ENCODE measurements at places on chromosomes 1 and 21. TPM values are rescaled to one million over a fixed set of nuclear protein-coding genes. Genes with fewer than 3 reads are reported as not detected.
A peak's percentile ranks its signal among the peaks of the same experiment; 100 is the strongest.

GRCh38 chr1:152517237-152517811 is 3.0 kb downstream of the CRCT1 start:
- DNase-seq, result no peak
- peaks cover 58% of the 10 kb centered on the region for H3K27me3 ChIP-seq
- no peaks in the 10 kb centered on the region for H3K4me1 ChIP-seq
- no peaks in the 10 kb centered on the region for H3K36me3 ChIP-seq
- no peak overlapping the region for H3K27ac ChIP-seq

DNA sequence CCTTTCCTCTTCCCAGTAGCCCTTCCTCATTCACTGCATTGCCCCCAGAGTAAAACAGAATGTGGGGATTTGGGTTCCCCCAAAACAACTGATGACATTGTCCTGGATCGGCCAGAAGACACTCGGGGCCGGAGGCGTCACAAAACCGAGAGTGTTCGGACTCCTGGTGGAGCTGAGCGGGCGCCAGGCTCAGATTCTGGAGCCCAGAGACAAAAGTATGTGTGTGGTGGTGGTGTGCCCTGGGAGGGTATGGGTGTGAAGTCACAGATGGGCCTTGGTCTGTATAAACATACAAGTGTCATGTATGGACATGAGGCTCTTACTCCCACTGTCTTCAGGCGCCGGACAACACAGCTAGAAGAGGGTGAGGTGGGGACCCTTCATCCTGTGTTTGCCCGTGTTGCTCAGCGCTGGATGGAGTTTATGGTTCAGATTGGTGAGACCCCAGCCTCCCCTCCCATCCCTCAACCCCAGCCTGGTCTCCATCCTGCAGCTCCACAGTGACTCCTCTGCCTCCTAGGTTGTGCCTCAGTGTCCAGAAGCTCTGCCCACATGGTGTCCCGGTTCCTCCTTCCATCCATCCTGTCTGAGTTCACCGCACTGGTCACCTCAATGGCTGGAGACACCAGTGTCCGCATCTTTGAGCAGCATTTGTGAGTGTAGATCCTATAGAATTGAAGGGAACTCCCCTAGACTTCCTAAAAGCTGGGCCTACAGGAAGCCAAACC is 12.4 kb downstream of the HYI start:
- no peaks in the 10 kb centered on the region for H3K27me3 ChIP-seq
- peaks cover 2% of the 10 kb centered on the region for H3K36me3 ChIP-seq
- no peak overlapping the region for H3K27ac ChIP-seq
- no peak for DNase-seq
- peaks cover 6% of the 10 kb centered on the region for H3K4me1 ChIP-seq

DNA sequence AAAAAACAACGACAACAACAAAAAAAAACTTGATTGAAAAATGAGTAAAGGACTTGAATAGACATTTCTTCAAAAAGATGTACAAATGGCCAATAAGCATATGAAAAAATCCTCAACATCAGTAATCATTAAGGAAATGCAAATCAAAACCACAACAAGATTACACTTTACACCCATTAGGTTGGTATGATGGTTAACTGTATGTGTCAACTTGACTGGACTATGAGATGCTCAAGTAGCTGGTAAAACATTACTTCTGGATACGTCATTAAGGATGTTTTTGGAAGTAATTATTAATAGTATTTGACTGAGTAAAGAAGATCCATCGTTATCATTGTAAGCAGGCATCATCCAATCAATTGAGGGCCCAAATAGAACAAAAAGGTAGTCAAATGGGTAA is 34.9 kb upstream of the LYPLAL1 start:
- peaks cover 22% of the 10 kb centered on the region for H3K27me3 ChIP-seq
- H3K27ac ChIP-seq, result no peak overlapping the region
- no peak for DNase-seq
- H3K36me3 ChIP-seq, result no peaks in the 10 kb centered on the region
- H3K4me3 ChIP-seq, result no peak overlapping the region

GRCh38 chr1:203095061-203095690 is 9.4 kb upstream of the MYOG start:
- no peak overlapping the region for H3K27ac ChIP-seq
- no peaks in the 10 kb centered on the region for H3K27me3 ChIP-seq
- DNase-seq, result no peak
- H3K36me3 ChIP-seq, result no peaks in the 10 kb centered on the region
- no peaks in the 10 kb centered on the region for H3K4me1 ChIP-seq

GRCh38 chr21:40074710-40075109 is 207.5 kb downstream of the PCP4 start:
- no peak overlapping the region for H3K4me3 ChIP-seq
- H3K27me3 ChIP-seq, result no peaks in the 10 kb centered on the region
- H3K4me1 ChIP-seq, result no peaks in the 10 kb centered on the region
- DNase-seq, result no peak
- H3K27ac ChIP-seq, result no peak overlapping the region
- no peaks in the 10 kb centered on the region for H3K36me3 ChIP-seq

GRCh38 chr1:61241411-61241838 is 159.1 kb downstream of the NFIA start:
- peaks cover 57% of the 10 kb centered on the region for H3K4me1 ChIP-seq
- H3K27me3 ChIP-seq, result no peaks in the 10 kb centered on the region
- no peaks in the 10 kb centered on the region for H3K36me3 ChIP-seq
- DNase-seq, result no peak

DNA sequence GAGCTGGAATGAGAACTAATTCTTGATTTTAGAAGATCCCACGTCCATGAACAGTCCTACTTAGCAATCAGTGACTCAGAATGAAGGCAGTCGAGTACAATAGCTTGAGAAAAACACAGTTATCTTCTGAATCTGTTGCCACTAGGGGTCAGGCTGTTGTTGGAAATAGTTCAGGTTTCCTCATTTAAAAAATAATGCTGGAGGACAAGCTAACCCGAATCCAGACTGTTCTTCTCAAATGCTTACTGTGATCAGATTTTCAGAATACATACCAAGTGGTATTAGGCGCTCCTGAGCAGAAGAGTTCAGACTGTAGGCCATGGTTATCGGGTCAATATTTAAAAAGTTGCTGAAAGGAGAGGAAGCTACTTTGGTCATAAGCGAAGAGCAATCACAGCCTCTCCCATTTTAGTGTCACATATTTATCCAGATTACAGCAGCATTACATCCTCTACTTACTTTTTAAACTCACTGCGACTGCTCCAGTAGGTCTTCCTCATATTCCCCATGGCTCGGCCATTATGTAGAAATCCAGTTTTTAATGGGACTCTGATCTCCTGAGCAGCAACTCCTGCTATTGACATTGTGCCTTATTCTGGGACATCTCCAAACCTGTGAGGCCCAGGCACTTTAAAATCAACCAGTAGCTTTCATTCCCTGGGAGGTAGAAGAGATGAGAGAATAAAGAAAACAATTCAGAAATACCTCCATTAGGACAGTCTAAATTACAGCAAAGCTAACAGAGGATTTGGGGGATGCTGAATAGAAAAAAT is 10.9 kb downstream of the ERRFI1 start:
- no peaks in the 10 kb centered on the region for H3K27me3 ChIP-seq
- H3K4me3 ChIP-seq, result no peak overlapping the region
- peaks cover 56% of the 10 kb centered on the region for H3K4me1 ChIP-seq
- peak; percentile 90 for DNase-seq

DNA sequence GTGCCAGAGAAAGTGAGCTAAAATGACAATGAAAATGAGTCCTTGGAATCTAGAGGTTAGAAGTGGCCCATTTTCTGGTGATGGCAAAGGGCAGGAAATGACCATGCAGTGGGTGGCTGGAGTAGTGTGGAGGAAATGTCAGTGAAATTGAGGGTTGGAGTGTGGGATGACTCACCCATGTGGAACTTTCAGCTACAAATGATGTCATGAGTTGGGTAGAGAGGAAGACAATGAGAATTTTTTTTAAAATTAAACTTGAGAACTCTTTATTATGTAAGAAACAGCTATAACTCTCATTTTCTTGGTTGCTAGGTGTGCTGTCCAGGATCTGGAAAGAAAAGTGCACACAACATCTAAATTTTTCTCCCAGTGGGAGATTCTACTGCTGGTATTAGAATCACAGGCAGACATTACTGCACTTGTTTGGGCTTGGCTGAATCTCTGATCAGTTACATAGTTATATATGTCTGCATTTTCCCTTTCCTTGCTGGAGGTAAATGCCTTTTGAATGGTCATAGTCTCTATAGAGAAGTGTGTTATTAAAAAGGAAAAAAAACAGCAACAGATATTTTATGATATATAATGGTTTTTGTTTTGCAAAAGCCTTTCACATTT is 56.8 kb upstream of the GNG12 start:
- H3K4me1 ChIP-seq, result peaks cover 7% of the 10 kb centered on the region
- no peaks in the 10 kb centered on the region for H3K36me3 ChIP-seq
- H3K4me3 ChIP-seq, result no peak overlapping the region
- no peaks in the 10 kb centered on the region for H3K27me3 ChIP-seq
- no peak overlapping the region for H3K27ac ChIP-seq

- no peaks in the 10 kb centered on the region for H3K27me3 ChIP-seq
- DNase-seq, result no peak
- no peak overlapping the region for H3K27ac ChIP-seq
- no peak overlapping the region for H3K4me3 ChIP-seq
Measured at GRCh38 chr1:228238461-228238860, 30.6 kb downstream of the OBSCN start.

- no peak overlapping the region for H3K4me3 ChIP-seq
- peaks cover 3% of the 10 kb centered on the region for H3K36me3 ChIP-seq
- H3K27ac ChIP-seq, result no peak overlapping the region
- H3K4me1 ChIP-seq, result peaks cover 41% of the 10 kb centered on the region
- H3K27me3 ChIP-seq, result no peaks in the 10 kb centered on the region
- no peak for DNase-seq
Measured at GRCh38 chr1:19445417-19446342, 39.7 kb downstream of the CAPZB start.

DNA sequence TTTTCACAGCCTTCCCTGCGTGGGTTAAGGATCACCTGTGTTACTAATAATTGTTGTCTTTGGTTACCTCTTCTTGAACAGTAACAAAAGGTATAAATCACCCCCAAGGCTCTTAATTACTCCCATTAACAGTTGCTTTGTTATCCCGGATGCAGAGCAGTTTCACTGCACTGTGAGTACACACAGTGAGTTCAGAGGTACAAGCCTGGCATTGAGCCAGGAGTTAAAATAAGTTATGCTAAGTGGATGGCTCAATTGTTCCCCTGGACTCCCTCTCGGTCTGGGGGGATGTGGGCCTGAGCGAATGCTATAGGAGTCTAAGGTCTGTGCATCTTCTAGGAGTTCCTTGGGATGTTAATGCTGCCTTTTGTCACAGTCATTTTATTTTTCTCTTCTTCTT is 258.3 kb downstream of the ATG4C start:
- H3K4me1 ChIP-seq, result no peaks in the 10 kb centered on the region
- H3K27me3 ChIP-seq, result no peaks in the 10 kb centered on the region
- DNase-seq, result no peak
- H3K36me3 ChIP-seq, result no peaks in the 10 kb centered on the region

DNA sequence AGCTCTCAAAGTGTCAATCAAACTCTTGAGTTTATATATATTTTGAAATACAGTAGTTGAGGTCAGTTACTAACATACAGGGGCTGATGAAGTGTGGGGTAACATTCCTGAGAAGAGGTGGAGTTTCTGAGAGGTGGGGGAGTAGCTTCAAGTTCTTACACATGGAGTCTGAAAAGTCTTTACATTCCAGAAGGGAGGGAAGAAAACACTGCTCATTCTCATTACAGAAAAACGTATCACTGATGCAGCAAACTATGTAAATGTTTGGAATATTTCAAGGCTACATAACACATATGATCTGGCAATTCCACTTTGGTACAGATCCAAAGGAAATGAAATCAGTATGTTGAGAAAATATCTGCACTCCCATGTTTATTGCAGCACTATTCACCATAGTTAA is 1065.8 kb upstream of the B3GALT2 start:
- H3K27ac ChIP-seq, result no peak overlapping the region
- H3K4me3 ChIP-seq, result no peak overlapping the region
- no peaks in the 10 kb centered on the region for H3K36me3 ChIP-seq
- H3K4me1 ChIP-seq, result no peaks in the 10 kb centered on the region
- DNase-seq, result no peak
- no peaks in the 10 kb centered on the region for H3K27me3 ChIP-seq

DNA sequence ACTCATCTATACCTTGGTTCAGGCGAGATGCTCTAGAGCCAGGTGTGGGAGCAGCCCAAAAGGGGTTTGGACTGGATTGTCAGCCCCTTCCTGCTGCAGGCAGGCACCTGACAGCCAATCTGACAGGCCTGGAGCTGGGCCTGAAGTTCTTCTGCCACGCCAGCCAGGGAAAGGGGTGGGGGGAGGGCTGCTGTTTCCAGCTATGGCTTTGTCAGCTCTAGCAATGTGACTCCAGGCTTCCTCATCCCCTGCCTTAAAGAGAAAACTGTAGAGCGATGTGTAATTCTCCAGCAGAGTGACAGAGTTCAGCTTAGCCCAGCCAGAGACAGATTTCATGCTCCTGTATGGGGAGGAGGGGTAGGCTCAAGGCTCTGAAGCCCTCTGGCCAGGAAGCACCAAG is 30.3 kb downstream of the WNT4 start:
- no peak for DNase-seq
- H3K4me3 ChIP-seq, result no peak overlapping the region
- H3K4me1 ChIP-seq, result peaks cover 10% of the 10 kb centered on the region
- no peak overlapping the region for H3K27ac ChIP-seq

GRCh38 chr1:194807530-194808220 is 1621.3 kb upstream of the B3GALT2 start:
- no peaks in the 10 kb centered on the region for H3K4me1 ChIP-seq
- H3K27me3 ChIP-seq, result no peaks in the 10 kb centered on the region
- DNase-seq, result no peak

DNA sequence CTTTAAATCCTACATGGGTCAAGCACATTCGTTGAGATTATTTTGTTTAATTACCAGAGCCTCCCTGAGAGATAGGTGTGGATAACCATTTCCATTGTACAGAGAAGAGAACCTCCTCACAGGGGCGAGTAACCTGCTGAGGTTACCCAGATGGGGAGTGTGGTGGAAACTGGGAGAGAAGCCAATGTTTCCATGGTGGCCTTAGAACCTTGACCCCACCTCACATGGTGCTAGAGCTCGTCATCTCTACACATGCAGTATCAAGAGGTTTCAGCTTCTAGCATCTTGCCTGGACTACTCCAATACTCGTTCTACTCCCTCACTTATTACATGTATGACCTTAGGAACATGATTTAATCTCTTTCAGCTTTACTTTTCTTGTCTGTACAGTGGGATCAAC is 4.8 kb downstream of the REG4 start:
- H3K27me3 ChIP-seq, result no peaks in the 10 kb centered on the region
- no peaks in the 10 kb centered on the region for H3K4me1 ChIP-seq
- no peak overlapping the region for H3K4me3 ChIP-seq

- no peaks in the 10 kb centered on the region for H3K36me3 ChIP-seq
- no peaks in the 10 kb centered on the region for H3K27me3 ChIP-seq
- no peaks in the 10 kb centered on the region for H3K4me1 ChIP-seq
- H3K4me3 ChIP-seq, result no peak overlapping the region
Measured at GRCh38 chr1:226903819-226904716, 33.7 kb downstream of the PSEN2 start.

AGT gene
- total RNA-seq, result 0.13 TPM

OLFML3 gene
- total RNA-seq, result 349 TPM

FAM110D gene
- total RNA-seq, result 0.85 TPM

TAF1A gene
- total RNA-seq, result 19.3 TPM

PEAR1 gene
- total RNA-seq, result 0.35 TPM

GPATCH4 gene
- 84.2 TPM for total RNA-seq

PI4KB gene
- total RNA-seq, result 62.8 TPM

APOBEC4 gene
- total RNA-seq, result not detected

BCAR3 gene
- total RNA-seq, result 2.4 TPM

OR2L13 gene
- total RNA-seq, result not detected
